ENCODE measurements at places on chromosomes 1 and 21.

DNA sequence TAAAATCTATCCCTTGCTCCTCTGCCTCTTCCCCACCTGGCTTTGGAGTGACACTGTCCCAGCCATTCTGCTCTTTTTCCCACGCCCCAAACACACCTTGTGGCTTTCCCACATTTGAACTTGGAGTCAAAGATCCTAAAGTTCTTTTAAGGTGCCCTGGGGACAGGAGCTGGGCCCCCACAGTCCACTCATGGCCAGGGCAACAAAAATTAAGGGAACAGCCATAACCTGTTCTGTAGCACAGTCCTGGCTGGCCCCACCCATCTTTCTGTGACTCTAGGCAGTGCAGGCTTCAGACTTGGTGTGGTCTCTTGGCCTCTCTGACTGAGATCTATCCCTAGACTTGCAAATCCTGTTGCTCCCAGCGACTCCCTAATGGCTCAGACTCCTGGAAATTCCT is 143.0 kb upstream of the MAGI3 start:
- no peak for DNase-seq

GRCh38 chr1:91725618-91725988 is 160.3 kb downstream of the TGFBR3 start:
- DNase-seq: no peak

DNA sequence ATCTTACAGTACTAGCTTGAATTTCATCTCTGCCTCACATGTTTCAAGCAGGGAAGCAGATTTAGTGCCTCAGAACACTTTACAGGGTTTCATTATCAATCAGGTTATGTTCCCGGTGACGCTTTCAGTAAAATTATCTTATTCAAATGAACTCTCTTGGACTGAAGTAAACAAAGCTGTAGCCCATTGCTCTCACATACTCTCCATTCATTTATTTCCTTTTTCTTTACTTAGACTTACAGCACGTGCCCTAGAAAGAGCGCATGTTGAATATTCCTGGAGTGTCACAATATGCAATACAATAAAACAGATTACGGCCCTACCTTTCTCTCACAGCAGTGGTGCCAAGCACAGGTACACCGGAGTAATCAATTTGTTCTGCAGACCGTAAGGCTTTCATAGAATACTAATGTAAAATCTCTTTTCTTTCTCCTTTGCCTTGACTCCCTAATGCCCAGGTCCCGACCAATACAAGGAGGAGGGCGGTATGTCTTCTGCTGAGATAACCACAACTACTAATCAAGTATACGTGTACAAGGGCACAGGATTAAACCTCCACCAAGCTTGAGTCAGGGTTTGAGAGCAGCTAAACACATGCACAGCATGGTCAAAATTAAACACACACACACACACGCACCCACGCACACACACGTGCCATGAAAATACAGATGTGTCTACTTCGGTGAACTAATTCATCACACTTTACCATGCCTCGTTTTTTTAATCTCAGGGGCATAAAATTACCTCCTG is 62.8 kb downstream of the NRIP1 start:
- no peak for DNase-seq

DNA sequence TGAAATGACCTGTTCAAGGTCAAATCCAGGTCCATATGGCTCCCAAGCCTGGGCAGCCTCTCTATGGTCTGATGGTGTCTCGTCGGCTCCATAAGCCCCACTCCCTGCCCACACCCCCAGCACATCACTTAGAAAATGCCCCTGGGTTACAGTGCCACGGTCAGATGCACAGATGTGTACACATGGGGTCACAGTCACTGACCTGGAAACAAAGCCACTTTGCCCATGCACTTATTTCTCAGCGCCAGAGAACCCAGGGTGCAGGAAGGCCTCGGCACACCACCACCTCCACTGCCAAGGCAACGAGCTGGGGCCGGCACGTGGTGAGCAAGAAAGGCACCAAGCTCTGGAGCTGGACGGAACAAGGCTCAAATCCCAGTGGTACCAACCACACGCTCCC is 24.7 kb downstream of the IFFO2 start:
- DNase-seq: no peak

DNA sequence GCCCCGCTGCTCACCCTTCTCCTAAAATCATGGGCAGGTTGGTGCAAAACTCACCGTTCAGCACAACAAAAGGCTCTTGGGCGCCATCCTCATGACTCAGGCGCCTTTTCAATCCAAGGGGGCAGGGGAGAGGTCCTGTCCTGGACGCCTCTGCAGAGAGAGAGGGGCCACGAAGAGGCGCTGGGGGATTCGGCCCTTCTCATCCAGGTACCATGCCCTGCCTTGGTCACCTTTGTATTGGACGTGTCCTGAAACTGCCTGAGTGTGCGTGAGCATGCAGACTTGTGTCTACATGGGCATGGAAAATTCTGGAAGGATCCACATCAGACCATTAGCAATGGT is 53.5 kb downstream of the SLC37A1 start:
- DNase-seq: no peak

- no peak for DNase-seq
Observed at GRCh38 chr1:200115532-200115931, 88.0 kb downstream of the NR5A2 start.

DNA sequence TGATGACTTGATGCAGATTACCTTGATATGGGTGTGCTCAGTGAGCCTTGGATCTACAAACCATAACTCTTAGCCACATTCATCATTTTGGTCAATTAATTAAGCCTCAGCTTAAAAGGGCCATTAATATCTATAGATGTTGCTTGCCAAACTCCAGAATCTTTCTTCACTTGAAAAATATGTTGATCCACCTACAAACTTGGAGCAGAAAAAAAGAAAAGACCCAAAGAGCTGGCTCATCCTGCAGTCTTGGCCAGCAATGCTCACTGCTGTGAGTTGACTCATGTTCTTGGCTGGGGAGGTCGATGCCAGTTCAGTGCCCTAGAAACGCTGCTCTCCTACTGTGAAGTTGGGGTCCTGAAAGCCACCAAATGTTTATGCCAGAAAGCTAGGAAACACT is 75.4 kb downstream of the DPT start:
- DNase-seq: peak; percentile 43

- DNase-seq: no peak
Observed at GRCh38 chr1:36849956-36850355, 184.4 kb downstream of the GRIK3 start.

DNA sequence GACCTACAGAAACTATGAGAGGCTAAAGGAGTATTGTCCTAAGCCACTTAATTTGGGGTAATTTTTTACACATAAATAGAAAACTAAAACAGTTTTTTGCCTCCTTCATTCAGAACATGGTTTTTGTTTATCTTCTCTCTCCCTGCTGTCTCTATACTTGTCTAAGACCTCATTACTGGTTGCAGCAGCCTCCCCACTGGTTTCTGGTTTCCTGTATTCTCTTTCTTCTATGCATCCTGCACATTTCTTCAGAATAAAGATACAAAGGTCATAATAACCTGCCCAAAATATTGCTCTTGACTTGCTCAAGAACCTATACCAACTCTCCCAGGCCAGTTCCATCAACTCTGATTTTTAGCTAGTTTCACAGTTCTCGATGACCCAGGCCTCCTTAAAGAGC is 19.8 kb upstream of the BOLA1 start:
- no peak for DNase-seq
